Bone marrow (tissue), 2 donors: ENCODE measurements at places on chromosomes 5 and 9.

- no peak for DNase-seq
Measured at GRCh38 chr5:96817506-96817905, 9.8 kb upstream of the ERAP1 start.

DNA sequence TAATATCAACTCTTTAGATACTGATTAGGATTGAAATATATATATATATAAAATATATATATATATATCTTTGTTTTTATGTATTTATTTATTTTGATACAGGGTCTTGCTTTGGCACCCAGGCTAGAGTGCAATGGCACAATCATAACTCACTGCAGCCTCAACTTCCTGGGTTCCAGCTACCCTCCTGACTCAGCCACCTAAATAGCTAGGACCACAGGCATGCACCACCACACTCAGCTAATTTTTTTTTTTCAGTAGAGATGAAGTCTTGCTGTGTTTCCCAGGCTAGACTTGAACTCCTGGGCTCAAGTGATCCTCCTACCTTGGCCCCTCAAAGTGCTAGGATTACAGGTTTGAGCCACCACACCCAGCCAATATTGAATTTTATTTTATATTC is 20.6 kb upstream of the CDH6 start:
- no peak for DNase-seq

- DNase-seq, result no peak
Measured at GRCh38 chr5:173538654-173539053, 77.8 kb downstream of the BOD1 start.

GRCh38 chr5:134296213-134296612 is 70.3 kb upstream of the PPP2CA start:
- DNase-seq, result no peak

GRCh38 chr5:133611357-133612248 is 738 bp downstream of the FSTL4 start:
- no peak for DNase-seq

DNA sequence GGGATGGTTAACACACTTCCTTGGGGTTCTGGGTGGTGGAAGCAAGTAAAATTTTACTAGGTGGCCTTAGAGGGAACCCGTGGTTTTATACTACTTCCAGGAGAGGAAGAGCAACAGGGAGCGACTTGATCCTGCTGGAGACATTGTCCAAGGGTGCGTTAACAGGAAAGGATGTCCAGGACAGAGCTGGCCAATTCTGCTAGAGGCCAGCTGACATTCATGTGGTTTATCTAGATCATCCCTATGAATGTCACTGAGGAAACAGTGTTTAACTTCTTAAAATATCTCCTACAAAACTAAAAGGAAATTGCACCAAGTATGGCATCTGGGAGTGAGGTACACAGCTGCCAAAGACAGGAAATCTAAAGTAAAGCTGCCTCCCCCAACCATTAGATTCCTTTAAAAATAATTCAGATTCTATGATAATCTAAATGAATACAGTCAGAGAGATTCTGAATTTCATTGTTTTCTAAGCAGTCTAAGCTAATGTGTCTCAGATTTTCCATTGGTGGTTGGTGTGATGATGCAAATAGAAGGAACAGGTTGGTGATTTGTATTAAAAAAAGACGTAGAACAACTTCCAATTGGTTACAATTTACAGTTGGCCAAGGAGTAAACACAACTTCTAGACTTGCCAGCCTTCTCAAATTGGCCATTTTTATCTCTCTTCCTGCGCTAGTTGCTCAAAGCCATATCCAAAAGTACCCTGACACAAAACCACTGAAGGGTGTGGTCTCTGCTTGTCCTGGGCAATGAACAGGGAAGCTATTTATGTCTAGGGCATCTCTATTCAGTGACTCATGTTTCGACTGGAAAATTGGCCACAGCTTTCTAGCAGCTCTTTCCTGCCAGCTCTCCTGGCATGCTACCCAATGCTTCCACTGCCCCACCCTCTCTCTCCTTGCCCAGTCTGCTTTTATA is 574.7 kb upstream of the MEF2C start:
- peak; percentile 86 for DNase-seq

GRCh38 chr5:7088849-7089248 is 307.1 kb upstream of the ADCY2 start:
- DNase-seq, result no peak

GRCh38 chr5:74199436-74200210 is 440.9 kb downstream of the ENC1 start:
- no peak for DNase-seq

DNA sequence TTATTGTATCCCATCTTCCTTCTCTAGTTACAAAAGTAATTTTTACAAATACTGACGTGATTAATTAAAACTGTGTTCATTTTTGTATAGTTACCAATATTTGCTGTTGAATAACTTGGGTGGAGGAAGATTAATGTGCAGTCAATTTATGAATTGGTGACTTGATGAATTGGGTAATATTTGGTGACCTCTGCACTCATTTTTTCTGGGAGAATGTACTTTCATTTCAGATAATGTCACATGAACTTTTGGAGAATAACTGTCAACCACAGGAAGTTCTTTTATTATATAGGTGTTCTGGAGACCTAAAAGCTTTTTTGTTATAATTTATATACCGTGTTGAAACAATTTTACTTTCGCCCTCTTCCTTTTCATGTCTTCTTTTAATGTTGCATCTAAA is 26.4 kb upstream of the FKTN start:
- no peak for DNase-seq

DNA sequence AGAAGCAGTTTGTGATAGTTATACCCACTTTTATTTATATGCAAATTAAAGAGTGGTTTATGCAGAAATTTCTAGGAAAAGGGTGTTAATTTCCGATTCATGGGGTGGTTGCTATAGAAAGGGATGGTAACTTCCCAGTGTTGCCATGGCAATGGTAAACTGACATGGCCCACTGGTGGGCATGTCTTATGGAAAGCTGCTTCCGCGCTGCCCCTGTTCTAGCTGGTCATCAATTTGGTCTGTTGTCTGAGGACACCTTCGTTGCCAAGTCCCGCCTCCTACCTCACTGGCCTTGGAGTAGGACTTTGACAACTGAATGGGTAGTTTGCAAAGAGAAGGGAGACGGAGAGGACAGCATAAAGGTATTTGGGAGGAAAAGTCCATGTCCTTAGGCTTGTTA is 74.0 kb upstream of the SMIM23 start:
- no peak for DNase-seq

DNA sequence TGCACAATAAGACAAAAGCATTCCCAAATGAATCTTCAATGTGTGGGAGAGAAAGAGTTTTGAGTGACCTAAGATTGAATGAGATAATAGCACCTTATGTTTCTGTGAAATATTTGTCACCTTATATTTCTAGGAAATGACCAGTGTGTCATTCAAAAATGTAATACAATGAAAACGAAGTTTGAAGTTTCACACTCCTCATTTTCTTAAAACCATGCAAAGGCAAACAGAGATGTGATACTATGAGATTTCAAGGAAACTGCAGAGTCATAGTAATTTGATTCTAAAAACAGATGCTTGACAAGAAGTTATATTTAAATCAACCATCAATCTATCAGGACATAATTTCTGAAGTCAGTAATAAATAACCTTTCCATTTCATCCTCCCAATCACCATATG is 13.6 kb upstream of the ABCA1 start:
- DNase-seq, result no peak

GRCh38 chr9:34493972-34494535 is 28.7 kb downstream of the ENHO start:
- DNase-seq, result no peak

DNA sequence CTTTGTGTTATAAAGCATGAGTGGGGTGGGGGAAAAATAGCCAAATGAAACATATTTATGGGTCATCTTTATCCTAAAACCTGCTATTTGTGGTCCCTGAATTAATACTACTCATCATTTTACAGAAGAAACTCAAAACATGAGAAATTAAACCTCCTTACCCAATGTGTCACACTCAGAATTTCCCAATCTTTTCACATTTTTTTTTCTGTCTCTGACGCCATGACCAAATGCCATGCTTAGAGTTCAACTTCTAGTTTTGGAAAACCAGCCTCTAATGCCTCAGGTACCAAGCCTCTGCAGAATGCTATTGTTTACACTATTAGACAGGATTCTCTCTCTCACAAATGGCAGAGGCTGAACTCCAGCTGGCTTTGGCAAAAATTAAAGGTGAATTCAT is 505.5 kb upstream of the WWC1 start:
- DNase-seq, result no peak

DNA sequence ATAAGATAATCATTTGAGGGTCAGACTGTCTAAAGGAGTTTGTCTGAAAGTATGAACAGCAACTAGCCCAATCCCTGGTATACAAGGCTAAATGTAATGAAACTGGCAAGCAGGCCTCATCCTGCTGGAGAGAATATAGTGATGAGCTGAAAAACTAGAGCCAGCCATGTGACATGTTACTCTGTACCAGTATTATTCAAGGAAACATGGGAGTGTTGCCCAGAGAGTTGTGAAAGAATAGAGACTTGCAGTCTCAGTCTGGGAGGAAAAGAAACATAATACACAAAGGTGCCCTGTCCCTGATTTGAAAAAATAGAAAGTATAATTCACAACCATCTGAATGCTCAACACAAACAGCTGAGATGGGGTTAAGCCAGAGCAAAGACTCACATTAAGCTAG is 37.9 kb upstream of the HTR1A start:
- no peak for DNase-seq

- no peak for DNase-seq
Measured at GRCh38 chr5:119949426-119949999, 320.2 kb downstream of the FAM170A start.

- DNase-seq, result peak; percentile 55
Measured at GRCh38 chr5:1344975-1345838, at the start of gene CLPTM1L. CLPTM1L (minus strand) TSS chr5:1345099; CDS start chr5:1344841, 258 bp downstream.

- DNase-seq, result no peak
Measured at GRCh38 chr5:116778032-116778431, 203.4 kb upstream of the SEMA6A start.

DNA sequence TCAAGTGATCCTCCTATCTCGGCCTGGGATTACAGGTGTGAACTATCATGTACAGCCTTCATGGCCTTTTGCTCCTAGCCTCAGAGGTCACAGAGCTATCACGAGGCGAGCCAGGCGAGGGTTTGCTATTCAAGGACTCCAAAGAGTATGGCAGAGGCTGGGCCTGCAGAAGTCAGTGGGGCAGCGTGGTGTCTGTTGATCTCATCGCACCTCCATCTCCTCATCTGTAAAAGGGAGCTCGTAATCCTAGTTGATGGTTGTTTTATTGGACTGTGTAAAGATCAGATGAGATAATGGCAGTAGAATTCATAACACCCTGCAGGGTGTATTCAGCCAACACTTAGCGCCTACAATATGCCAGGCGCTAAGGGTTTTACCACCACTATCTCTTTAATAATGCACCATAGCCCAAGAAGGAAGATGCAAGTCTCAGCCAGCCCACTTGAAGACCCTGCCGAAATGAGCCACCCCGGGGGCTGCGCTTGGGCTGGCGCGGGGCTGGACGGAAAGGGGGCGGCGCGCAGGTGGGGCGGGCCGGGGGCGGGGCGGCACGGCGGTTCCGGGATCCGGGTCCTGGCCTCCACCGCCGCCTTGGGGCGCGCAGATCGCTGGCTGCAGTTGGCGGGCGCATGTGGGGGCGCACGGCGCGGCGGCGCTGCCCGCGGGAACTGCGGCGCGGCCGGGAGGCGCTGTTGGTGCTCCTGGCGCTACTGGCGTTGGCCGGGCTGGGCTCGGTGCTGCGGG is at the start of gene GALNT12:
GALNT12 (plus strand) TSS at position 601 of the 744 bp plus-strand sequence; CDS start at position 630, 29 bp downstream.
- peak; percentile 21 for DNase-seq

DNA sequence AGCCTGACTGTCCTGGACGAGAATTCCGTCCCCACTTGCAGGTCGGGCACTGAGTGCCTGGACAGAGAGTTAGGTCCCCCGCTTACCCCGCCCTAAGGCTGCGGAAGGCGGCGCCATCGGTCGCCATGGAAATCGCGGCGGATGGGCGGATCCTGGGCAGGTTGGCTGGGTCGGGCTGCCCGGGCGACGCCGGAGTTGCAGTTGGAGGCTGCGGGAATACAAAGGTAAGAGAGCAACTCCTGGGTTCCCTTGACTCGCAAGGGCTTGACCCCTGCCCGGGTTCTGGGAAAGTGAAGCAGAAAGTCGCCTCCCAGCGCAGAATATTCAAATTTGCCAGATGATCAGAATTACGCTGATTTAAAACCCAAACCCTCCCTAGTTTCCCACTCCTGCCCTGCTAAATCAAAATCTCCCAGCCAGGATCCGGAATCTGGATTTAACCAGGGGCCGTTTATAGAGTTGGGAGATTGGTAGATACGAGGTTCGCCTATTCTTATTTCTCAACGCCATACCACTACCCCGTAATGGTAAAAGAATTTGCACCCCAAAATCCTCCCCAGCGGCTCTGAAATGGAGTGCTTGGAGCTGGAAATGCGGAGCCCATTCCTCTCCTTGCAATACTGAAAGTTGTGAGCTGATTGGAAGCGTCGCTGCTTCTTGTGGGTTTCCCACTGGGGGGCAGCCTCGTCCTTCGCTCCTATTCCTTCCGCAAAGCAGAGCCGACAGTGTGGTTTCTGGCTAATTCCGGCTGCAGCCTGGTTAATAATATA is 156.4 kb upstream of the RASEF start:
- DNase-seq, result peak; percentile 12

DNA sequence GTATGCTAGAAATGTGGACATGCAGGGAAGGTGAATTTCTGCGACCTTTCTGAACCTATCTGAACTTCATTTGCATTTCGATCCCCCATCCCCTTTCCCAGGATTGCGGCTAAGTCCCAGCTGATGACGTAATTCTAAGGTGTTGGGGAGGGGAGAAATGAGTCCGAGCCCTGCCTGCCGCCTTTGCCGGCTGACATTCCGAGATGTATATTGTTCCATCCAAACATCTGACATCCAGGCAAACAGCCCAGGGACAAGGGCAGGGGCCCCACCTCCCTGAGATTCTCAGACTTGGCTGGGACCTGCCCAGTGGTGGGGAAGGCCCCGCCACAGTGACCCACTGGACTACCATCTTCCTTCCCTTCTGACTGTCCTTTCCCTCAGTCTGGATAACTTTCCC is 494.6 kb downstream of the ENC1 start:
- DNase-seq, result no peak
